ENCODE measurements at places on chromosomes 13 and 19.

- DNase-seq, result no peak
Measured at GRCh38 chr19:1237754-1238368, at the start of gene CBARP. TSS of gene CBARP (minus strand) at chr19:1238005. CDS start at chr19:1236100, 1,905 bp downstream.

GRCh38 chr13:108270442-108270841 is 924 bp downstream of the TNFSF13B start:
- DNase-seq, result no peak

- DNase-seq, result no peak
Measured at GRCh38 chr19:17415121-17415520, 4.7 kb upstream of the MVB12A start.

DNA sequence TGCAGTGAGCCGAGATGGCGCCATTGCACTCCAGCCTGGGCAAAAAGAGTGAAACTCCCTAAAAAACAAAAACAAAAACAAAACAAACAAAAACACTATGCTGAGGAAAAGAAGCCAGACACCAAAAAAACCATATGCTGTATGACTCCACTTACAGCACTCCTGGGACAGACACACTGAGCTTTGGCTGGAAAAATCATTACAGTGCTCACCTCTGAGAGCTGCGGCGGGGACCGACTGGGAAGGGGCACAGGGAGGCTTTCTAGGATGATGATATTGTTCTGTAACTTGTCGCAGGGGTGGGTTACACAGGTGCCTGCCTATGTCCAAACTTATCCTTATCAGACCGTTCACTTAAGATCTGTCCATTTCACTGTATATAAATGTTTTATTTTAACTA is 7.8 kb downstream of the PNMA8A start:
- DNase-seq, result no peak

DNA sequence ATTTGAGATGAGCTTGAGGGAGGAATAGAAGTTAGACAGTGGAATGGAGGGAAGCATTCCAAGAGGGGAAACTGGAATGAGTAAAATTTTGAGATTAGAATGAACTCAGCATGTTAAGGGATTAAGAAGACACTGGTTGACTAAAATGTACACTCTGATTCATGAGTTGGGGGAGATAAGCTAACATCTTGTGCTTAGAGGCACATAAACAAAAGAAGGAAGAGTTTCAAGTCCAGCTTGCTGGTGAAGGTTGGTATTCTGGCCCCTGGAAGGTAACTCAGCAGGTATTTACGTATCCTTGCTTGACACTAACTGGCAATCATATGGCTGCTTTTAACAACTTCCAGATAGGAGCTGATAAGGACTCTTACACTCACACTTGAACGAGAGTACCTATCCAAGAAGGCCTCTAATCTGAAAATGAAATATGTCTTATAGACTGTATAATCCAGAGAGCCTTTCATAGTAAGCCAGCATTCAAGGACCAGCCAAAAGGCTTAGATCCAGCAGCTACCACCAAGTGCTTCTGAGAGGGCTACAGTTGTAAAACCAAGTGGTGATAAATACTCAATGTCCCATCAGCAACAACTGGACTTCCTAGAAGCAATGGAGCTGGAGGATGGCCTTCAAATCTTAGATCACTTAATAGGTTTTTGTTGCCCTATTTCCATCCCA is 149.7 kb upstream of the SERP2 start:
- DNase-seq, result no peak

DNA sequence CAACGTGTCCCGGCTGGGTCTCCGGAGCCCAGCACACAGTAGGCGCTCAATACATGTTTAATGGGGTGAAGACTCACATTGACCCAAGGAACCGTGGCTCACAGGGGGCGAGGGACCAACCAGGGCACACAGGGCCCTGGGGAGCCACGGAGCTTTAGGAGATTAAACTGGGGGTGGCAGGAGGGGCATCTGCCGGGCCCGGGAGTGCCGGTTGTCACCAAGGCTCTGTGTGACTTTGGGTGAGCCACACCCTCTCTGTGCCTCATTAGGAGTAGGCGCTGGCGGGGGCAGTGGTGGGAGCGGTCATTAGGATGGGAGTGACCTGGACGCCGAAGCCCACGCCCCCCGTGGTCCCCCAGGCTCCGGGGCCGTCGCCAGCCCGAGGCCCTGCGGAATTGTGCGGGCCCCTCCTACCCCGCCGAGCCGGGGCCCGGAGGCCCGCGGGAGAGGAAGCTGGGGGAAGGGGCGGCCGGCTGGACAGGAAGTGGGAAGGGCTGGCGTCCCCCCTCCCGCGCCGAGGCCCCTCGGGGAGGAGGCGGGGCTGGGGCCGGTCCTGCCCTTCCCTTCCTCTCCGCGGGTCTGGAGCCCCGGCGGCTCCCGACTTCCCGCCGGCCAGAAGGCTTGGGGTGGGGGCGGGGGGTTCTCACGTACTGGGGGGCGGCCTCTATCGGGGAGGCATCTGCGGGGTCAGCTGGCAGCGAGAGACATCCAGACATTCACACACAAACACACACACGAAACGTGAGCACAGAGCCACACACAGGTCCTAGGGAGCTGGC is 1.8 kb upstream of the SSBP4 start:
- DNase-seq, result no peak

GRCh38 chr19:406971-407510 is 1.9 kb downstream of the C2CD4C start:
- no peak for DNase-seq

DNA sequence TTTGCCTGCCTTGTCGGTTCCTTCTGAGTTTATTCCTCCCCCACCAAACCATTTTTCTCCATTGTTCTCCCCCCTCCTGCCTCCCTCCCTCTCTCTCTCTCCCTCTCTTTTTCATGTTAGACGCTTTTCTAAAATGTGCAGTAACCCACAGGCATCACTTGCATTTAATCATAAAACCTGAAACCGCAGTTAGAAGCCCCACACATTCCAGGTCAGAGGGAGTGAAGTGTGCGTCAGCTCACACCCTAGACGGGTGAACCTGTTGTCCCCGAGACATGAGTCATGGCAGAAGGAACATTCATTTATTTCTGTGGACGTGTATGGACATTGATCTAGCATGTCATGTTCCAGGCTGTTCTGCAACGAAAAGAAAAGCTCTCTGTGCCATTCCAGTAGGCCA is 19.9 kb downstream of the ONECUT3 start:
- DNase-seq, result no peak

DNA sequence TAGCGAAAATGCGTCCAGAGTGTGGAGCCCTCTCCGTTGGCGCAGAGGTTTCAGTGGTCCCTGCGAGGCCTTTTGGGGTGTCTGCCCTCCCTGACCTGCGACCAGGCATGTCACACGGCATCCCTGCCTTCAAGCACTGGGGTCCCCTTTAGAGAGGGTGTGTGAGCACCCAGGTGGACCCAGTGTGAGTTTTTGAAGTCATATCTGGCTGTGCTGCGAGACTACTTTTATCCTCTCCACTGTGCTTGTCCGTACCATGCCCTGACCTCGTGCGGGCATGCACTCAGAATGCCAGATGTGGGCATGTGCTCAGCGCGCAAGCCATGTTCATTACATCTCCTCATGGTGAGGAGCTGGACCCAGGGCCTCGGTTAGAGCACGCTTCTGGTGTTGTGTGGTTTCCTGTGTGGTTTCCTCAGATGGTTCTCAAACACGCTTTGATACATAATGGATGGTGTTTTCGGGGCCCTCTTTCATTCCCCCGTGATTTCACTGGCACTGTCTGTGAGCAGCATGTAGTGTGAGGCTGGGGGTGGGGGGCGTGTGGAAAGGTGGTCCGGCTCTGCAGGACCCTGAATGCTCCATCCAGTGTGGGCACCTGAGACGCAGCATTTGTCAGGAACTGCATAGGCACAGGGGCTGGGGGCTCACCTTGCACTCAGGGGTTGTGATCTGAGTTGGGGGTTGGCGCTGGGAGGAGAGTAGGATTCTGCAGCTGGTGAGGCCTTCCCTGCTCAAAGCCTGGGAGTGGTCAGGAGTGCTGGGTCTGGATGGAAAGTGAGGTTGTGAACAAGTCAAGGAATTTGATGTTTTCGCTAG is 2.3 kb downstream of the TFDP1 start:
- no peak for DNase-seq

DNA sequence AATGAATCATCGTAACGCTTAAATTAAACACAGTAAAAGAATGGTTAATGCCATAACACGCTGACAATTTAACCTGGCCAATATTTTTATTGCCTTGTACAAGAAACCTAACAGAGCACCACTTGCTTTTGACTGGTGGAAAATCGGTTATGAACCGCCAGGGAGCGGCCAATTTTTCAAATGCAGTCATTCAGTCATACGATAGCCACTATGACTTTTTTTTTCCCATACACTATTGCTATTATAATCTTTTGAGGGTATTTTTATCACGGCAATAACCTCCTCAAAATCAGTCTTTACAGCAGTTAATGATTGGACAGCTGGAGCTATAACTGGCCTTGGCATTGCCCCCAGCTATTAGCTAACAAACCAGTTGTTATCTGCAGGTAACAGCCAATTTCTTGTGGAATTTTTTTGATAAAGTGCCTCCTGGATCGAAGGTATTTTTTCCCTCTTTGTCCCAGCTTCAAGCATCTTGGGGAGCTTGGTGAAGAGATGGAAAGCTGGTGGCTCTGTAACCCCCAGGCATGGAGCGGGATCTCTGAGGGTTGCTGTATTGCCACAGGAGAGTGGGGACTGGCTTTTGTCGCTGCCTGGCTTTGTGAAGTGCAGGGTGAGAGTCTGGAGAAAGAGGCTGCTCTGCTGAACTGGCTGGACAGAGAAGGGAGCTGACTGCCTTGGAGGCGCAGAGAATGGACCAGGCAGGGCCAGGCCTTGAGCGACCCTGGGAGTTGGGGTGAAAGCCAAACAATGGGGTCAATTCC is 198.4 kb upstream of the ZNF536 start:
- no peak for DNase-seq

- DNase-seq, result no peak
Measured at GRCh38 chr13:30585748-30586262, 31.9 kb upstream of the USPL1 start.

GRCh38 chr13:87754097-87754496 is 82.9 kb downstream of the SLITRK5 start:
- DNase-seq, result no peak

- no peak for DNase-seq
Measured at GRCh38 chr13:27952876-27953675, 16.0 kb downstream of the CDX2 start.

DNA sequence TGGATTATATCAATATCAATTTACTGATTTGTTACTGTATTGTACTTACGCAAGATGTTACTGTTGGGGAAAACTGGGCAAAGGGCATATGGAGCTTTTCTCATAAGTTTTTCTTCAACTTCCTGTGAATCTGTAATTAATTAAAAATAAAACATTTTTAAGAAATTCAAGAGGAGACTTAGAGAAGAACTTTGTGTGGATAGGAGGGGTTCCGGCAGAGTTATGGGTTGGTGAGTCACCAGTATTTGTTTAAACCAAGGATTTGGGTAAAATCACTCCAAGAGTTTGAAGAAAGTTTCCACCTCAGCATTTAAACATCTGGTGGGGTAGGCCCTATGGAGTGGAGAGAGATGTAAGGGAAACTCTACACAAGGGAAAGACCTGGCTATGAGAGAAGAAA is 379.6 kb downstream of the TSHZ3 start:
- no peak for DNase-seq

- DNase-seq, result no peak
Measured at GRCh38 chr13:26060357-26060756, 8.5 kb upstream of the SHISA2 start.

- no peak for DNase-seq
Measured at GRCh38 chr13:110129076-110129475, 177.9 kb downstream of the COL4A1 start.

- no peak for DNase-seq
Measured at GRCh38 chr13:97387890-97388289, 46.1 kb upstream of the RAP2A start.

DNA sequence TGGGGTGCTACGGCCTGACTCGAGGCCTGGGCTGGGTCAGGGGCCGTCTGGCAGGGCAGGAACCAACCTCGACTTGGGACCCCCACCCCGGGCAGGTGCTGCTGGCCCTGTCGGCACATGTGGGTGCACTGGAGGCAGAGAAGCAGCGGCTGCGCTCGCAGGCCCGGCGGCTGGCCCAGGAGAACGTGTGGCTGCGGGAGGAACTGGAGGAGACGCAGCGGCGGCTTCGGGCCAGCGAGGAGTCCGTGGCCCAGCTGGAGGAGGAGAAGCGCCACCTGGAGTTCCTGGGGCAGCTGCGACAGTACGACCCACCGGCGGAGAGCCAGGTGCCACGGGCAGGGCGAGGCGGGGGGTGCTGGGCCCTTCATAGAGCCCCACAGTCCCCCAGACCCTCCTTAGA is 5.9 kb downstream of the KLC3 start:
- DNase-seq, result no peak

GRCh38 chr13:101970341-101970740 is 431.5 kb downstream of the FGF14 start:
- DNase-seq, result no peak

GRCh38 chr13:77379508-77379907 is 52.6 kb upstream of the MYCBP2 start:
- no peak for DNase-seq

GRCh38 chr13:22161871-22162270 is 491.0 kb downstream of the FGF9 start:
- no peak for DNase-seq

GRCh38 chr13:98098516-98098915 is 44.4 kb upstream of the FARP1 start:
- no peak for DNase-seq

DNA sequence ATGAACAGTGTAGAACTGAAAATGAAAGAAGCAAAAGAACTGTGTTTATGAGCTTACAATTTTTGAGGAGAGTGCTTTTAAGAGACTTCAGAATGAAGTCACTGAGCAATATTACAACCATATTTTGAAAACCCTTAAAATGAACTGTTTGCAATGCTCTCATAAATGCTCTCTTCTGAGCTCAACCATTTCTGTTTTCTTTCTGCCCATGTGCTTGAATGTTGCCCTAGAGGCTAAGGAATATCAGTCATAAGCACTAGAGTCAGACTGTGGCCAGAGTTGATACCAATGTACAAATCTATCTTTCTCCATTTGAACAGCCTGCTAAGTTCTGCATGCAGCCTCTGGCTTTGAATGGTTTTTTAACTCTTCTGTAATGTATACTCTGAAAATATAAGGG is 1092.8 kb downstream of the PCDH9 start:
- no peak for DNase-seq

GRCh38 chr13:95494082-95494681 is 58.3 kb upstream of the CLDN10 start:
- DNase-seq, result no peak
